ENCODE measurements at places on chromosomes 6 and 20.

GRCh38 chr6:97293198-97293696 is 10.2 kb upstream of the MMS22L start:
- no peak for DNase-seq

- no peak for DNase-seq
Observed at GRCh38 chr6:25175681-25176080, 103.5 kb upstream of the CARMIL1 start.

GRCh38 chr6:154928325-154928922 is 66.7 kb upstream of the TIAM2 start:
- DNase-seq = peak; percentile 26

- no peak for DNase-seq
Observed at GRCh38 chr20:5484926-5485325, 168.2 kb upstream of the PROKR2 start.

DNA sequence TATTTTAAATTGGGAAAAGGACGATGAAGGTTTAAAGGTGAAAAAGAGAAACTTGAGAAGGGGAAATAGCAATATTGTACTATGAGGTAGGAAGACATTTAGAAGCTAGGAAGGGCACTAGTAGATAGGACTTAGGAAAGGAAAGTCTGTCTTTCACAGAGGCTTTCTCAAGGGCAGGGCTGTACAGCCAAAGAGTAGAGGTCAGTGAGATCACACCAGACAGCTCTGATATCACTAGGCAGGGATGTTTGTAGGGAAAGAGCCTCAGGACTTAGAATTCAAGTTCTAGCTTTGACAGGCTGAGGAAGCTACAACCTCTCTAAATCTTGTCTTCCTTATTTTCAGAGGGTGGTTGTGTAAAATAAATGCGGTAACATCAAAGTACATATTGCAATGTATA is 160.4 kb upstream of the SLC22A16 start:
- DNase-seq = no peak

GRCh38 chr6:162388383-162388777 is 339.2 kb downstream of the PRKN start:
- DNase-seq = no peak

DNA sequence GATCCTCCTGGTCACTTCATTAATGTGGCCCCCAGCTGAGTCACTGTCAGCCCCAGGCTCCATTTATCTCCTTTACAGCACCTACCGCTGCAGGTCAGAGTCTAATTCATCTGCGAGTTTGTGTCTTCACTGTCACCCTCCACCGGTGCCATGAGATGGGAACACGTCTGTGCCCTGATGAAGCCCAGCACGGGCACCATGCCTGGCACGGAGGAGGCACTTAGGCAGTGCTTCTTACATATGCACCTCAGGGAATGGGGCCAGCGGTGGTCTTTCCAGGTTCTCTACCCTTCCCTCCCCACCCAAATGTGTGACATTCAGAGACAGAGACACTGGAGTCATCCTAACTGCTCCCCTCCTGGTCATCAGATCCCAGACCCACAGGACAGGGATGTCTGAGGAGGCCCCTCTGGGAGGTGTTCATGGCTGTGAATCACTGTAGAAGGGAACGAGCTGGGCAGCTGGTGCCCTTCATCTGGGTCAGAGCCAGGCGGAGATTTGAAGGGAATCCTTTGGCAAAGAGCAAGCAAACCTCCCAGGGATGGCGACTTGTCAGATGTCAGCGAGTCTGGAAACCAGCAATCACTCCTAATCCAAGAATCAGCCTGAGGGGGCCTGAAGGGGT is 364.6 kb downstream of the PREX1 start:
- DNase-seq = no peak

- no peak for DNase-seq
Observed at GRCh38 chr20:24531631-24532419, 62.4 kb downstream of the SYNDIG1 start.

DNA sequence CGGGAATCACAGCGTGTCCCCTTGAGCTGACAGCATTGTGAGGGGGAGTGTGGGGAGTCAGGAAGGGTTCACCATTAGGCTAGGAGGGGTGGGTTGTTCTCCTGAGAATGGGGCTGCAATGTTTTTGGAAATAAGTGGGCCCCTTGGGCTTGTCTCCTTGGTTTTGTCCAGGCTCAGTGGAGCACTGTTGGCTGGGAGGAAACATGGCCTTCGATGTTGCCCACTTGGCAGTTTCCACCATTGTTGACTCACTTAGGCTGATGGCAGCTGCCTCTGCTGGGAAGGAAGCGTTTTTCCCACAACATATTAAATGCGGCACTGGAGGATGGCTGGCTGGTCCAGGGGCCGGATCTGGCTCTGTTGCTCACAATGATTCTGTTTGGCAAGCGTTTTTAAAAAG is 512.1 kb downstream of the QKI start:
- no peak for DNase-seq

DNA sequence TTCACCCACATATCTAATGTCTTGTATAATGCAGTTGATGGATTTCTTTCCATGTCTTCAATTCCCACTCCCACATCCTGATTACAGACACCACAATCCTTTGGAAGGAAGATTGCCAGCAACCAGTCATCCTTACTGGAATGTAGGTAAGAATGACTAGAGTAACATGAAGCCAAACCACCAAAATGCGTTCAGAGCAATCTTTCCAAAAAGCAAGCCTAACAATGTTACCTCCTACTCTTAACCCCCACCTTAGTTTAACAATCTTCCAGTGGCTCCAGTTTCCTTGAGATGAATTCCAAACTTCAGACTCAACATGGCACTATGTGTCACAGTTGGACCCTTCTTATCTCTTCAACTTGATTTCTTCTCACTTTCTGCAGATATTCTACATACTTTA is 685.6 kb downstream of the DOK5 start:
- DNase-seq = no peak

DNA sequence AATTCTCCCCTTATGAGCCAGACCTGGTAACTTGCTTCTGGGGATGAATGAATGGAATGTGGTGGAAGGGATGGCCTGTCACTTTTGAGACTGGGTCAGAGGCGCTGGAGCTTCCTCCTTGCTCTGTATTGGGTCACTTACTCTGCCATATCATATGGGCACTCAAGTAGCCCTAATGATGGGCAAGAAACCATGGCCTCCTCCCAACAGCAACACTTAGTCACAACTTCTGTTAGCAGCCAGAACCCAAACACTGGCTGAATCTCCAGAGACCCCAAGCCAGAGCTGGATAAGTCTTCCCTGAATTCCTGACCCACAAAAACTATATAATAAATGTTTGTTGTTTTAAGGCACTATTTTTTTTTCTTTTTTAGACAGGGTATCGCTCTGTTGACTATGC is 5.5 kb downstream of the E2F1 start:
- no peak for DNase-seq

GRCh38 chr6:150898399-150899170 is 33.1 kb downstream of the MTHFD1L start:
- DNase-seq = no peak

- no peak for DNase-seq
Observed at GRCh38 chr20:21702553-21703470, 2.7 kb upstream of the PAX1 start.

All from T follicular helper cell (primary cell).